ENCODE measurements at places on chromosomes 7 and 10.

- DNase-seq: no peak
Measured at GRCh38 chr10:12042409-12042796, 206 bp downstream of the UPF2 start.

DNA sequence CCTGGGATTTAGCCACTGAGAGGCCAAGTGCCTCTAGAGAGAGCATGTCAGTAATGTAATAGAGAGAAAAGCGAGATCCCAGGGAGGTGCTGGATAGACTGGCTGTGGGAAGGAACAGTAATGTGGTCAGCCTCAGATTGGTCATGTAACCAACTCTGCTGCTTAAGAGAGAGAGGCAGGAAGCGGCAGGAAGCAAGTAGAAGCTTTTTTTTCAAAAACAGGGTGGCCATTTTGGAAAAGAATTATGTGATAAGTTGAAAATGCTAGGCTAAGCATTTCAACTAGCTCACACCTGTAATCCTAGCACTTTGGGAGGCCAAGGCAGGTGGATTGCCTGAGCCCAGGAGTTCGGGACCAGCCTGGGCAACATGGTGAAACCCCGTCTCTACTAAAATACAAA lies 3.7 kb upstream of the PCOLCE start:
- DNase-seq: no peak

GRCh38 chr7:47303695-47304453 lies 278.0 kb downstream of the TNS3 start:
- DNase-seq: no peak

DNA sequence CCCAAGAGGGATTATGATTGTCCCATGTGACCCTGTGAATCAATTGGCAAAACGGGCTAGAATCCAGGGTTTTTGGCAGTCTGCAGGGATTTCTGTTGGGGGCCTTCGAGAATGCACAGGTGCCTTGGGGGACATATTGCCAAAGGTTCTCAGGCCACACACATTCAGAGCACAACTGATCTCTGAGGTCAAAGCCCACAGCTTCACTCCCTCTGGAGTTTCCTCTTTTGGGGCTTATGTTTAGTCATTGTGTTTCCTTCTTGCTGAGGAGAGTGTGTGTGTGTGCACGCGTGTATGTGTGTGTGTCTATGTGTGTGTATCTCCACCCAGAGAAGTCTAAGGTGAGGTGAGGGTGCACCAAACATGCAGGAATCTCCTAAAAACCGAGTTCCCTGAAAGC lies 8.8 kb downstream of the PPIF start:
- no peak for DNase-seq

- DNase-seq: no peak
Measured at GRCh38 chr10:58642283-58642682, 129.6 kb downstream of the BICC1 start.

DNA sequence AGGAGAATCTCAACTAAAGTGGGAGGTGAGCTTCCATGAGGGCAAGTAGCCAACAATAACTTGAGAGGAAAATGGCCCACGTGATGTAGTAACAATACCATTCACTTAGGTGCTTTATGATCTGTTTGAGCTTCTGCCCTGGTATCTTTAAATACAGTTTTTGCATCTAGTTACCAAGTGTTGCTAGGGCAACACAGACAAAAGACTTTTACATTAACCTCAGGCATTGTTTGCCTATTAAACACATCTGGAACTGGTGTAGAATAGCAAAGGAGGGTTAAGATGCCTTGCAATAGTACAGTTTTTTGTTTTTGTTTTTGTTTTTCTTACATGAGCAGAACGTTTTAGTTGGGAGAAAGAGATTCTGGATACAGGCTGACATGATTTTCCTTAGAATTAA lies 97.7 kb upstream of the MTPN start:
- peak; percentile 80 for DNase-seq

- no peak for DNase-seq
Measured at GRCh38 chr10:23448802-23449570, 10.1 kb downstream of the OTUD1 start.

DNA sequence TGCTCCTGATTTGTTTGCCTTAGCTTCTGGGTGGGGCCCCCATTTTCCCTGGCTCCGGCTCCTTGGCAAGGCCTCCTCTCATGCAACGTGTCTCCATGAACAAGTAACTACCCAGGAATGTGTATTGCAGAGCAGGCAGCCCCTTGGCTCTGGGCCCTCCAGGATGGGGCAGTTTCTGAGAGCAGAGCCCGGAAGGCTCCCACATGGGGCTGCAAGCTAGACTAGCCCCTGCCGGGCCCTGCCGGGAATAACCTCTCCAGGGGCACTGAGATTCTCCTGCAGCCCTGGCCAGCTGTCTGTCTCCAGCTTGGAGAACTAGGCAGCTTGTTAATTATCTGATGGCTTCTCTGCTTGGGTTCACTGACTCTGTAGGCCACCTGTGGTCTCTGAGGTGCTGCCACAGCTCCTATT lies 184.0 kb upstream of the INHBA start:
- DNase-seq: no peak

GRCh38 chr10:79983286-79983909 lies 34.5 kb upstream of the SFTPD start:
- no peak for DNase-seq

DNA sequence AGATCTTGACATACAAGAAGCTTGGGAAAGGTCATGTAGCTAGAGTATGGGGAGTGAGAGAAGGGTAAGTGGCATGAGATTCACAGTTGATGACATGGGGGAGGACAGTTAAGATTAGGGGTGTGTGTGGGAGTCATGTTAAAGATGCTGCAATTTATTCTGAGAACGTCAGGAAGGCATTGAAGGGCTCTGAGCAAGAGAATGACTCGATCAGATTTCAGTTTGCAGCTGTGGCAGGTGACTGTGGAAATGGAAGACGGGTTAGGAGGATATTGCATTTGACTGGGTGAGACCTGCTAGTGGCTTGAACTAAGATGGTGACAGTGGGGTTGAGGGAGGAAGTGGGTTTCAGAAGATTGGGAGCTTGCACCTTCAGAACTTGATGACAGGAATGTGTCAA lies 5.6 kb downstream of the CDC123 start:
- DNase-seq: no peak

DNA sequence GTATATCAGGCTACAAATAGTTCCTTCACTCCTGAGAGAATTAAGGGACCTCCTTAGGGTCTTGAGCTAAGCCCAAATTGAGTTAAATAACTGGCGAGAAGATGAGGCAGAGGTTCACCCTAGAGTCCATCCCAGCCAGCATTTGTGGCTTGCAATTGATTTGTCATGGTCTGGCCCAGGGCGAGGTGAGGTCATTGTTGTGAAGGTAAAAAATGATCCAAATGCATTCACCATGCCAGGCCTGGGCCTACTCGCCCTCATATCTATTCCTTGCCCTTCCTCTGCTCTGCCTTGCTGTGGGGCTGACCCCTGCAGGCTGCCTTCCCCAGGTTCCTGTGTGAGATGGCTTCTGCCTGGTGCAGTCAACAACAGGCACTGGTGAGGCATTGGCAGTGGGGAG lies 207.2 kb downstream of the ZNF365 start:
- no peak for DNase-seq

GRCh38 chr7:149570784-149571183 lies 73.2 kb upstream of the ZNF746 start:
- DNase-seq: no peak

- DNase-seq: no peak
Measured at GRCh38 chr7:129188372-129188891, at the start of gene SMO. Gene SMO (plus strand): TSS chr7:129188633. CDS start chr7:129189152, 519 bp downstream.

GRCh38 chr7:29115130-29115687 lies 31.1 kb downstream of the CPVL start:
- DNase-seq: no peak

GRCh38 chr7:151689196-151689971 lies 169.7 kb upstream of the RHEB start:
- DNase-seq: peak; percentile 87

DNA sequence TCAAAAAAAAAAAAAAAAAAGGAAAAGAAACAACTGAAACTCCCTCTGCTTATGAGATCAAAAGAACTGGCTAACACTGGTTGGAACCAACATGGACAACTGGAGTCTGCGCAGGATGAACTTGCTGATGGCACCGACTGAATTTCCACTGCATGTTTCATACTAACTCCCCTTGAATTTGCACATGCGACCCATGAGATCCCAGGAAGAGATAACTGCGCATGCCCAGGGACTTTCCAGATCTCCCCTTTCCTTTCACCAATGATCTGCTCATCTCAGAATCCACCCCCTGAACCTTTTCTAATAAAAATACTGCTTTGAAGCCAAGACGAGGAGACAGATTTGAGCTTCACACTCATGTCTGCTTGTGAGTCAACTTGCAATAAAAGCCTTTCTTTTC lies 20.7 kb downstream of the LBX1 start:
- no peak for DNase-seq

DNA sequence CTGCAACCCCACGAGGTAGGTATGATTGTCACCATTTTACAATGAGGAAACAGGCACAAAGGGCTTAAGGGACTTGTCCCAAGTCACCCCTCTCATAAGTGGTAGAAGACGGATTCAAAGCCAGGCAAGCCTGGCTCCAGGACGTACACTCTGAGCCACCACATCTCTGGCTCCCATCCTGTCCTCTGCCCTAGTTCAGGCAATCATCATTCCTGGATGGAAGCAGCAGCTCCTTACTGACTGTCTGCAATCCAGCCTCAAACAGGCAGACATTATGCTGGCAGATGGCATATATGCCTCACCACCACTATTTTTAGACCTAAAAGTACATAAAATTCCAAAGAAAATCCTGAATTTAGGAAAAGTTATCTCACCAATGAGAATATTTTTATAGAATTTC lies 100.7 kb downstream of the USP6NL start:
- DNase-seq: no peak

DNA sequence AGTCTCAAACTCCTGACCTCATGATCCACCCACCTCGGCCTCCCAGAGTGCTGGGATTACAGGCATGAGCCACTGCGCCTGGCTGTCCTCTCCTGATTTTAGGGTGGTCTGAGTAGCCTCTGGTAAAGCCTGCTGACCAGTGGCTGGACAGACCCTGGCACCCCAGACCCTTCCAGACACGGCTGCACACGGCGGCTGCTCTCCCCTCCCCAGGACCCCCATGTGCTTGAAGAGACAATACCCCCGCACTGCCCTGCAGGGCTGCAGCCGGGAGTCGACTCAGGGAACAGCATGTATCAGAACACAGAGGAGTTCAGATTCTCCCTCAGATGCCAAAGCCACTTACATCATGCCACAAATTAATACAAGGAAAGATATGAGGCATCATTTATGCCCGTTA lies 58.3 kb upstream of the CFAP46 start:
- no peak for DNase-seq

DNA sequence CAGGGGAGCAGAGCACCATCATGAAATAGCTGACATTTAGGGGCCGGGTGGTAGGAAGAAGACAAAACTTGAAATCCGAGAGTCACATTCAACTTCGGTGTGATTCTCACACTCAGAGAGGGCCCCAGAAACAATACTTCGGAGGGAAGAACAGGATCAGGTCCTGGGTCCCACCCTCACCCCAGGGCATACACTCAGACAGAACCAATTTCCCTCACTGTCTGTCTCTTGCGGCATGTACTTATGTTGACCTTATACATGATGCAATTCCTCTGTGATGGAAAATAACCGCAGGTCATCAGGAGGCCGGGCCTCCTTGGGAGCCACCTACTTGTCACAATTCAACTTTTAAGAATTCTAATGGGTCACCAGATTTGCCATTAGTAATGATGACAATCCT lies 26.3 kb upstream of the HMX3 start:
- no peak for DNase-seq

- no peak for DNase-seq
Measured at GRCh38 chr7:157499835-157500153, 163.0 kb downstream of the DNAJB6 start.
